ENCODE measurements at places on chromosomes 13 and 19. TPM values are rescaled to one million over a fixed set of nuclear protein-coding genes. Genes with fewer than 3 reads are reported as not detected.

DNA sequence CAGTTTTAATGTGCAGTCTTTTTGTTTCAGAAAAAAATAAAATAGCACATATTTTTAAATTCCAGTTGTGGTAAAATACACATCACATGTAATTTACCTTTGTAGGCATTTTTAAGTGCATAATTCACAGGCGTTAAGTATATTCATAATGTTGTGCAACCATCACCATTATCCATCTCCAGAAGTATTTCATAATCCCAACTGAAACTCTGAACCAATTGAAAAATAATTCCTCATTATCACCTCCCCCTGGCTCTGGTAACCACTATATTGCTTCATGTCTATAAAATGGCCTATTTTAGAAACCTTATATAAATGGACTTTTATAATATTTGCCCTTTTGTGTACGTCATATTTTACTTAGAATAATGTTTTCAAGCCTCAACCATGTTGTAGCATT, 756.5 kb upstream of the KLHL1 start:
- DNase-seq = no peak

GRCh38 chr19:34393629-34394028, 10.6 kb upstream of the PDCD2L start:
- no peak for DNase-seq

- DNase-seq = no peak
Observed at GRCh38 chr13:22855926-22856325, 324.9 kb upstream of the SGCG start.

GRCh38 chr13:32695602-32696250, 109.5 kb downstream of the PDS5B start:
- DNase-seq = no peak

GRCh38 chr19:4897146-4897545, 5.5 kb downstream of the ARRDC5 start:
- DNase-seq = no peak

DNA sequence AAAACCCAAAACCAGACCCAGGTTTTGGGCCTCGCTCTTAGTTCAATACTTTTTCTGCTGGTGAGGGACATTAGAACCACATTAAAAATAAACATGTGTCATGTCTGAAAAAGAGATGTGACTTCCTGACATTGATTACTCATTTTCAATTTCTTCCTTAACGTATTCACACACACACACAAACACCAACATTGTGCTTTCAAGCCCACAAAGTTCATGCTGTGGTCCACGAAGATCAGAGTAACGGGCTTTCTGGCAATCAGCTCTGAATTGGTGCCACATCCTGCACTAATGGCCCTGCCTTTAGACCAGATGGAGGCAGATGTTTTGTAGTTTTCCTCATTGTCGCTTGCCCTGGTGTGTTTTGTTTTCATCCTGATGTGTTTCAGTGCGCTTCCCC, 47.9 kb upstream of the POMP start:
- no peak for DNase-seq

GRCh38 chr13:93847162-93847561, 620.6 kb downstream of the GPC6 start:
- no peak for DNase-seq

GRCh38 chr19:28396287-28396831, 816.6 kb downstream of the UQCRFS1 start:
- DNase-seq = no peak

GRCh38 chr19:1163283-1163933, 10.7 kb downstream of the SBNO2 start:
- DNase-seq = peak; percentile 65

DNA sequence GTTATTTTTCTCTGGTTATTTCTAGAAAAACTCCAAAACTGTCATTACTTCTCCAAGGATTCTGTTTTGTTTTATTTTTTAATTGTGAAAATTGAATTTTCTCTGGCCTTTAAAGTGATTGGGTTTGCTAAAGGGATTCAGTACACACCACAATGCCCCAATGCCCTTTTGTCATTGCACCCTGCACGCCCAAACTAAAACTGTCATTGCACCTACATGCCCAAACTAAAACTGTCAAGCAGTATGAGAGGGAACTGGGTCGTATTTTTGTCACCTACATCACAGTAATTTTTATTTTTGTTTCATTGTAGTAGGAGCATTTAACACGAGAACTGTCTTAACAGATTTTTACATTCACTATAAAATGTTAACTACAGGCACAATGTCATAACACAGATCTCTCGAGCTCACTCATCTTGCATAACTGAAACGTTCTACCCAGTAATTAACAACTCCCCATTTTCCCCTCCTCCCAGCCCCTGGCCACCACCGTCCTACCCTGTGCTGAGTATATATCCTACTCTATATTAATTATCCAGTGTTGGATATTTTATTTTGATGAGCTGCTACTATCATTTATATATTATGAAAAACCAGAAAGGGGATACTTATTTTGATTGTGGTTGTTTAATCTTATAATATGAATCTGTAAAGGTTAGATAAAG, 7.2 kb downstream of the NALCN start:
- no peak for DNase-seq

DNA sequence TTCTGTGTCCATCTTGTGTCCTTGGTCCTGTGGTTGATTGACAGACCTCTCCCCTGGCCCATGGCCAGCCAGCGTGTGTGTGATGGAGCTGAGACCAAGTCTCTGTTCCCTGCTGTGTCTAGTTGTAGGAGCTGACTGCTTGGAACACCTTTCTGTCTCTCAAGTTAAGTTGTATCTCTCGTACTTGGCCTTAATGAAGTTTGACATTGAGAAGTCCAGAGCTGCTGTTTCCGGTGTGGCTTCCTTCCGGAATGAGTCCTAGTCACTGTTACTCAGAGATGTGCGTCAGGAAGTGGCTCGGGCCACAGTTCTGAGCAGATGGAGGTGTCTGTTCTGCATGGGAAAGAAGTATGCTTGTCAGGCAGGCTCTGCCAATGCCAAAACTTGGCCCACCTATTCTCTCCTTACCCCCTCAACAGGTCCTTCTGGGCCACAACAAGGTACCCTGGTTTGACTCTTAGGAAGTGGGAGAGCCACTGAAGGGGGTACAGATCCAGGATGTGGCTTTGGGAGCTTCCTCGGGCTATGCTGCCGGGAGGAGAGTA, 54.3 kb downstream of the GATAD2A start:
- DNase-seq = peak; percentile 58

DNA sequence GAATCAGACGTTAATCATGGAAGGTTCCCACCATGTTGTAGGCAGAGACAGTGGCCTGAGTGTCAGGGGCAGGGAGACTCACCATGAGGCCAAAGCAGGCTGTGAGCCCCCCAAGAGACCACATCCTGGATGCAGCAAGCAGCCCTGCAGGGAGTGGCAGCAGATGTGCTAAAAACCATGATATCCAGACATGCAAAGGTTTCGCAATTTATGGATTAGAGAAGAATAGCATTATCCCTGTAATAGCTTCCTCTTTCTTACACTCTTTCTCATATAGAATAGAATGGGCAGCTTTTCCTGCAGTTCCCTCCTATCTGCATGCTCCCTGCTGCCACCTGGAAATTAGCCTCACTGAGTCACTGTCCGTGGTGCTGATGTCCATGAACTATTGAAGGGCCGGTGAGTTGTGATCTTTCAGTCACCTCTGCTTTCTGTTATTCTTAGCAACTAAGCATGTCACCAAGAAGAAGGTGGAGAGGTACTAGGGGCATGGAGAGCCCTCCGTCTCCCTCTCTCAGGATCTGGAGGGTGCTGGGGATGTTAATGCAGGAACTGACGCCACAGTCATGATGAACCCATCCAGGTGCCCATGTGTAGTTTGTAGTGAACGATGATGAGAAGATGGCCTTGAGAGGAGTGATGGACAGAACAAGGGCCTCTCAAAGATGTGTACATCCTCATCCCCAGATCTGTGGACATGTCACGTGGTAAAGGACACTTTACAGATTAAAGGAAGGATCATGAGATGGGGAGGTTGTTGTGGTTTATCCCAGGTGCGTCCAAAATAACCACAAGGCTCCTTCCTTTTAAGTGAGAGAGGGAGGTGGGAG, 9.9 kb downstream of the CEACAM4 start:
- DNase-seq = peak; percentile 17

- peak; percentile 94 for DNase-seq
Observed at GRCh38 chr19:38387550-38388348, at the start of gene GGN. Gene GGN (minus strand): TSS chr19:38388034. CDS start chr19:38387261, 773 bp downstream.

DNA sequence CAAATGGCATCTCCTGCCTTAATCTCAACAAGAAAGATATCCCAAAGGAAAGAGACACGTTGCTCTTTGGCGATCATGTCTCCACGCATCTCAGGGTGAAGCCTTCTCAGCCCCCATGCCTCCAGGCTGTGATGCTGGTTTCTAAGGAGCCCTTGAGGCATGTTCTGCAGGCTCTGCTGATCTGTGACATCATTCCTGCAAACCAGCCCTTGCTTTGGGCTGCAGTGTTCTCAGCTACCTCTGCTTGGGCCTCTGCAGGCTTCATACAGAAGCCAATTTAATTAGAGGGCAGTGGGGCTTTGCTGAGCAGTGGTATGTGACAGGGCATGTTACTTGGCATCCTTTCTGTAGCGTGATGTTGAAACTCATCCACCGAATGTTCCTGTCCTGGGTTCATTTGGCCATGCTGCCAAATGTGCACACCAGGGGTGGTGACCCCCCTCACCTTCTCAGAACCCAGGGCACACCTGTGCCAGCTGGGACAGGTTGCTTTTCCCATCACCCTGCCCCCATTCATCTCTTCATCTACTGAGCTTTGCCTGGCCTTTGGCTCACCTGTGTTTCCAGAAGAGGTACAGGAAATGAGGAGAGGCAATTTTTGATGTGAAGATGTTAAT, 230.9 kb downstream of the TEX29 start:
- DNase-seq = no peak

- no peak for DNase-seq
Observed at GRCh38 chr19:18245297-18245696, 19.1 kb upstream of the PDE4C start.

DNA sequence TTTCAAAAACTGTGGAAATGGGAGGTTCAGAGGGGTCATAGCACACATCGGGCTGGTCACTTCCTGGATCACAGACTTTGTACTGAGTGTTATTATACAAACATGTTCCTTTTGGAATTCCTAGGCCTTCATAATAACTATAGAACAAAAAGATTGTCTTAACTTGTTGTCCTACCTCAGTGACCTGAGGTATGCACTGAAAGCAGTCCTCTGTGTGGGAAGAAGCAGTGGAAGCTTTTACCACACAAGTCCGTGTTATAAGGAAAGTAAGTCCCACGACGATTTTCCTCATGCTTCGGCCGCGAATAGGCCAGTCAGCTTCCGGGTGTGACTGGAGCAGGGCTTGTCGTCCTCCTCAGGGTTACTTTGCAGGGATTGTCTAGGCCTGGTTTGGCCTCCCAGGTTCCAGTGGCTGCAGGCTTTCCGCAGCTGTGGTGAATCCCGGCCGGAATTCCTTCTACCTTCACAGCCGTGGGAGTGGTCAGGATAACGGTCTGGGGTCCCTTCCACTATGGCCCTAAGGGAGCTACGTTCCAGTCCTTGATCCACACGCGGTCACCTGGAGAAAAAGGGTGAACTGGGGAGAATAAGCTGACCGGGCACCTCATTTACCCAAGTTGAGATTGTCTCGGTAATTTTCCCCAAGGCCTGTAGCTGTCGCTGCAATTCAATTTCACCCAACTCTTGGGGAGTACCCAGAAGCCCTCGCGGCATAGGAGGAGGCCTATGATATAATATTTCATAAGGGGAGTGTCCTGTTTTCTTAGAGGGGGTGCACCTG, 16.0 kb downstream of the NAPSA start:
- no peak for DNase-seq

- DNase-seq = no peak
Observed at GRCh38 chr13:36770741-36771140, 48.3 kb upstream of the RFXAP start.

DNA sequence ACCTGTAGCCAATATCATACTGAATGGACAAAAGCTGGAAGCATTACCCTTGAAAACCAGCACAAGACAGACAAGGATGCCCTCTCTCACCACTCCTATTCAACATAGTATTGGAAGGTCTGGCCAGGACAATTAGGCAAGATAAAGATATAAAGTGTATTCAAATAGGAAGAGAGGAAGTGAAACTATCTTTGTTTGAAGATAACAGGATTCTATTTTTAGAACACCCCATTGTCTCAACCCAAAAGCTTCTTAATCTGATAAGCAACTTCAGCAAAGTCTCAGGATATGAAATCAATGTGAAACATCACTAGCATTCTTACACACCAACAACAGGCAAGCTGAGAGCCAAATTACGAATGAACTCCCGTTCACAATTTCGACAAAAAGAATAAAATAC, 17.8 kb upstream of the CCNA1 start:
- DNase-seq = no peak

DNA sequence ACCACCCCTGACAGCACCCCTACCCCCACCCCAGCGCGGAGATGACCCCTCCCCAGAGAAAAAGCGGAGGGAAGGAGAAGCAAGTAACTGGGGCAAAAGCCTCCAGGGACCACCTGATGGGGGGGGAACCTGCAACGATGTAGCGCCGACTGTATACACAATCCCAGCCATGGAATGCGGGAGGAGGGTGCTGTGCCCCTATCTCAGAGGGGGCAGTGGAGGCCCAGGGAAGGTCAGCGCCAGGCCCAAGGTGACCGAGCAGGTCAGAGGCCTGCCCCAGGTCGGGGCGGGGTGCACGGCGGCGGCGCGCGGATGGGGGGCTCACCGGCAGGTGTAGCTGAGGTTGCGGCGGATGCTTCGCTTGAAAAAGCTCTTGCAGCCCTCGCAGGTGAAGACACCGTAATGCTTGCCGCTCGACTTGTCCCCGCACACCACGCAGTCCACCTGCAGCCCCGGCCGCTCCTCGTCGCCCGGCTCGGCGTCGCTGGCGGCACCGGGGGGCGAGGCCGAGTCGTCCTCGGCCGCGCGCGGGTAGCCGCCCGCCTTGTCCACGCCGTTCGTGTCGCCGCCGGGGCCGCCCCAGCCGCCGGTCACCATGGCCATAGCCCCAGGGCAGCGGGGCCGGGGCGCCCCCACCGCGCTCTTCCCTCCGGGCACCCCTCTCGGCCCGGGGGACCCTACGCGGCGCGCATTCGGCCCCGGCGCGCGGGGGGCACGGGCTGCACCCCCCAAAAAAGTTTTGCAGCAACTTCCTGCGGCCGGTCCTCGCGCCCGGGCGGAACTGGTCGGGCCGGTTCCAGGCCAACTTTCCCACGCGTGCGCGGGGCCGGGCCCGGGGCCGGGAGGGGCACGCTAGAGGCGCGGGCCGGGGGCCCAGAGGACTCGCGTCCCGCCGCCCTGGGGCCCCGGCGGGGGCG, 843 bp downstream of the NR2F6 start:
- DNase-seq = no peak

GRCh38 chr13:72295153-72295552, 428.1 kb upstream of the DACH1 start:
- no peak for DNase-seq

The ONECUT3 gene
- polyA plus RNA-seq = 0.07 TPM

The RGCC gene
- polyA plus RNA-seq = 138 TPM

The CLEC17A gene
- 0.33 TPM for polyA plus RNA-seq

The CCDC194 gene
- not detected for polyA plus RNA-seq

The PSG1 gene
- polyA plus RNA-seq = not detected

The FBXO27 gene
- polyA plus RNA-seq = 4.3 TPM

The ADAMTS10 gene
- 47.2 TPM for polyA plus RNA-seq

The KLC3 gene
- 1.3 TPM for polyA plus RNA-seq

The C19orf38 gene
- 2.8 TPM for polyA plus RNA-seq

The FAM124A gene
- 4.7 TPM for polyA plus RNA-seq

The VSTM2B gene
- polyA plus RNA-seq = not detected

Data from left lung (tissue), 14 donors.